ENCODE measurements at places on chromosomes 12 and 14. TPM values are rescaled to one million over a fixed set of nuclear protein-coding genes. Genes with fewer than 3 reads are reported as not detected.

SERPINA10 gene
- not detected for total RNA-seq

RPL10L gene
- total RNA-seq, result not detected

BAZ1A gene
- total RNA-seq, result 26.7 TPM

SLC2A13 gene
- 6.9 TPM for total RNA-seq

DNA sequence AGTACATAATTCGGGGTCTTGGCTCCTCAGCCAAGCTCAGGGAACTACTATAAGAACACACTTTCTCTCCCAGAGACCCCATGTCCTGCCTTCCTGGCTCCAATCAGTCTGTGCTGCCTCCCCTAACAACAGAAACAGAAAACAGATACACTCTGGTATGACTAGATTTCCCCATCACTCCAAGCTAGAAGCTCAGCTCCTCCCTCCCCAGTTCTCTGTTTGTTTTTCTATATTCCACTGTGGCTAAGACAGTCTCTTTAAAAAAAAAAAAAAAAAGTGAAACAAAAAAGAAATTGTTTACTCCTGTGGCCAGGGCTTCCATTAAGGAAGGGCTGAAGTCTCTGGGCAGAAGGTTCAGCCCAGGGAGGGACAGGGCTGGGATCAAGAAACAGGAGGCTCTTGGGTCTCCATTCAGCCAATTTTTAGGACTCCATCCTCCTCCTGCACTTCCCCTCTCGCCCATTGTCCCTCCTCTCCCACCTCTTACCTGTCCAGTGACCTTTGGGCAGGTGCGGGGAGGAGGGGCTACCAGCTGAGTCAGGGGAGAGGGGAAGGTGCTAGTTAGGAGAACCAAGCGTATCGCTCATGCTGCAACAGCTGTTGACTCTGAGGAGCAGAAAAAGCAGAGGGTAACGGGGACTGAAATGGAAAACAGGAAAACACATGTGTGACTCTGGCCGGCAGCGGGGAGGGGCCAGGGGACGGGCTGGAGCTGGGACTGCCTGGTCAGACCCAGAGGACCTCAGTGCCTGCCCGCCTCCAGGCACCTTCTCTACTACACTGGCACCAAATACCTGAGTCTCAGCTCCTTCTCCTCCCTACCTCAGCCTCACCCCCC is 4.1 kb upstream of the SLC7A7 start:
- H3K4me1 ChIP-seq, result peaks cover 45% of the 10 kb centered on the region
- H3K27me3 ChIP-seq, result no peaks in the 10 kb centered on the region
- DNase-seq, result no peak
- H3K4me3 ChIP-seq, result peak overlapping the region; percentile 17
- peak overlapping the region; percentile 94 for H3K27ac ChIP-seq
- no peaks in the 10 kb centered on the region for H3K36me3 ChIP-seq

- H3K4me3 ChIP-seq, result no peak overlapping the region
- peaks cover 23% of the 10 kb centered on the region for H3K27me3 ChIP-seq
- H3K27ac ChIP-seq, result no peak overlapping the region
- no peaks in the 10 kb centered on the region for H3K4me1 ChIP-seq
- no peak for DNase-seq
Observed at GRCh38 chr14:88013750-88014349, 8.9 kb downstream of the GPR65 start.

DNA sequence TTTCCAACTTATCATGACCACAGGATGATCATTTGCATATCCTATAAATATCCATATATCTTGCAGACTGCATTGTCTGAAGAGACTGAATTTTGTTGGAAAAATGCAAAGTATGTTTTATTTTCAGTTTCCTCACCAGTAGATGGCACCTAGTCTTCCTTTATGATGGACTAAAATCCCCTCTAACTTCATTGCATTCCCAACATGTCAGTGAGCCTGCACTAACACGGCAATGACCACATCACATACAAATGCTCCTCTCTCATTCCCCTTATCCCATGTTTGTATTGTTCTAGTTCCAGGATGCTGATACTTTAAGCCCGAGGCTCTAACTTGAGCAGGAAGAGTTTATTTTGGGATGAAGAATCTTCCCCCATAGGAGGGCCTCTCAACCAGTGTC is 24.7 kb upstream of the MYBPC1 start:
- H3K4me1 ChIP-seq, result peaks cover 2% of the 10 kb centered on the region
- H3K4me3 ChIP-seq, result no peak overlapping the region
- no peak for DNase-seq
- no peaks in the 10 kb centered on the region for H3K36me3 ChIP-seq
- H3K27me3 ChIP-seq, result peaks cover 10% of the 10 kb centered on the region

GRCh38 chr12:93230326-93230720 is 147.4 kb upstream of the NUDT4 start:
- H3K36me3 ChIP-seq, result peaks cover 3% of the 10 kb centered on the region
- peaks cover 13% of the 10 kb centered on the region for H3K4me1 ChIP-seq
- DNase-seq, result no peak
- no peaks in the 10 kb centered on the region for H3K27me3 ChIP-seq
- H3K4me3 ChIP-seq, result no peak overlapping the region

DNA sequence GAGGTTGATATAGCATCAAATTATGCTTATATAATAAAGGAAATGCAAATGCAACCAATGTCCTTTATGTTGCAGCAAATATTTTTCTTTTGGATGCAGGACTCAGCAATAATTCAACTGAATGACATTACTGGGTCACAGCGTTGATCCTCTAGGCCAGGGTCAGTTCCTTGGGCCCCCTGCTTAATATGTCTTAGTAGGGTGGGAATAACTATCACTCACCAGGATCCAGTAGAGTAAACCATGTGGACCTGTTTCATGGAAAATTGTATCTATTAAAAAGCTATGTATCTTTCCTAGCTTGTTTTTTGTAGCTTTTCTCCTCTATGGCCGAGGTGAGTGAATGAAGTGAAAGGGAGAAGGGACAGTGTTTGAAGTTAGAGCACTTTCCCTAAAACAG is 161.5 kb upstream of the SSTR1 start:
- no peak overlapping the region for H3K4me3 ChIP-seq
- no peak overlapping the region for H3K27ac ChIP-seq
- no peaks in the 10 kb centered on the region for H3K36me3 ChIP-seq
- no peak for DNase-seq

- no peak overlapping the region for H3K27ac ChIP-seq
- no peak for DNase-seq
- H3K4me3 ChIP-seq, result no peak overlapping the region
- peaks cover 26% of the 10 kb centered on the region for H3K4me1 ChIP-seq
- no peaks in the 10 kb centered on the region for H3K36me3 ChIP-seq
Observed at GRCh38 chr12:93048656-93049055, 119.6 kb upstream of the EEA1 start.

DNA sequence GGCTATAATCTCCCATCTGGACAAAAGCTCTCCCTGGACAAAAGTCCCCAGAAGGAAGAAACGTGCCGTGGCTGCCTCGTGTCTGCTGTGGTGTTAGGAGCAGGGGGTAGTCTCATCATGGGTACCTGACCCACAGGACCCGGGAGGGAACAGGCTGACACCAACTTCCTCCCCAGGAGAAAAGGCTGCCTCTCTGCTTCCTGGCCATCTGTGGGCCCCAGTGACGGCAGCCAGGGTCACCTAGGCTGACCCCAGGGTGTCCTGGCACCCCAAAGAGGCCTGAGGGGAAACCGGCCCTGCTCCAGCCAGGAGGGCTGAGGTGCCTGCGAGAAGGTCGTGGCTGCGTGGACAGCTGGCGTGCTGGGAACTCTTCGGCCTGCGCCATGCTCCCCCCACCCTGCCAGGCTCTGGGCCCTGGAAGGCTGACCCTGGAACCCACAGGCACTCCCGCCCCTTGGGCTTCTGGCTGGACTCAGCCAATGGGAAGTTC is 133.9 kb downstream of the RFLNA start:
- no peak overlapping the region for H3K4me3 ChIP-seq
- H3K36me3 ChIP-seq, result peaks cover 18% of the 10 kb centered on the region
- DNase-seq, result no peak
- H3K4me1 ChIP-seq, result peaks cover 30% of the 10 kb centered on the region
- no peaks in the 10 kb centered on the region for H3K27me3 ChIP-seq
- peak overlapping the region; percentile 57 for H3K27ac ChIP-seq
